WERI-Rb-1 (cell line): ENCODE measurements at places on chromosomes 12 and 14.

GRCh38 chr14:65815127-65815526 is 402.6 kb downstream of the FUT8 start:
- DNase-seq = no peak

DNA sequence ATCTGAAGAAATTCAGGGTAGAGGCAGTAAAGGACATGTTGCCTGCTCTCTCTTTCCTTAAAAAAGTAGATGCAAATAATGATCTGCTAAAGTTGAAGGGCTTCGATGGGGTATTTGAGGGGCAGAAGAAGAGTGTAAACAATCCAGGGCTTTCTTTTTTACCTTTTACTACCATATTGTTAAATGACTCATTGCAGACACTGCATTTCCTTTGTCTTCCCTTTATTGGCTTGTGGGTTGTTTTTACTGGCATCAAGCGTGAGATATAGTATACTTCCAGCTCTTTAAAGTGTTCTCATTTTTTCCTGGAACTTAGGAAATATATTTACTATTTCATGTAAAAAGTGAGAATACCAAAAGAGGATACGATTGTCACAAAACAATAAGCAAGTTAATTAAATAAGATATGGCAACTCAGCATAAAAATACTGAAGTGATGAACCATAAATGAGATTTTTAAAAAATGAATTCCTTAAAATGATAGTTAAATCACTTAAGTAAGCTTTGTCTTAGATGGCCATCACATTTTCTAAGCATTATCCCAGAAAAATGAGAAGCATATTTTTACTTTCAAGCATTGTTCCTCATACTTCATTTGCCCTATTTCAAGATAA is 72.3 kb upstream of the KRAS start:
- DNase-seq = no peak

DNA sequence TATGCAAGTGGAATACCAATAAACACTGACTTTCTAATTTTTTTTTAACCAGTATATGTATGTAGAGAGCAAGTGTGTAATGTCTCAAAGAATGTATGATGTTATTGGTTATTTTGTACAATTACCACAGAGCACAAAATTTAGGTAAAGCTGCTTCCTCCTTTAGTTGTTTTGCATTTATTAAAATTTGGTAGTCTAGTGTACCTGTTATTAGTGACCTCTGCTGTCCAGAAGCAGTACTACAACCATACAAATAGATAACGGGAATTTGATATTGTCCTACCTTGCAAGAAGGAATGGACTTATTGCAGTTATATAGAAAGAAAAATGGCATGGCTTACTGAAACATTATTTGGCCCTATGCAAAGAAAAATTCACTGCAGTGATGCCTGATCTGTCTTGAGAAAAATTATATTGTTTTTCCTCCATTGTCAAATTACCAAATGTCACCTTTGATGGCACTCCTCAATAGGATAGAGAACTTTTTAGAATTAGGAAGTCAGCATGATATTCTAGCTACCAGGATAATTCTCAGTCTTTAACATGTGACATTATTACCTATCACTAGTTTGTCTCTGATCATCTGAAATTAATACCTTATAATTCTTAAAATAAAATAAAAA is 153.9 kb upstream of the RMST start:
- no peak for DNase-seq

GRCh38 chr12:86613311-86613710 is 357.1 kb upstream of the MGAT4C start:
- no peak for DNase-seq

DNA sequence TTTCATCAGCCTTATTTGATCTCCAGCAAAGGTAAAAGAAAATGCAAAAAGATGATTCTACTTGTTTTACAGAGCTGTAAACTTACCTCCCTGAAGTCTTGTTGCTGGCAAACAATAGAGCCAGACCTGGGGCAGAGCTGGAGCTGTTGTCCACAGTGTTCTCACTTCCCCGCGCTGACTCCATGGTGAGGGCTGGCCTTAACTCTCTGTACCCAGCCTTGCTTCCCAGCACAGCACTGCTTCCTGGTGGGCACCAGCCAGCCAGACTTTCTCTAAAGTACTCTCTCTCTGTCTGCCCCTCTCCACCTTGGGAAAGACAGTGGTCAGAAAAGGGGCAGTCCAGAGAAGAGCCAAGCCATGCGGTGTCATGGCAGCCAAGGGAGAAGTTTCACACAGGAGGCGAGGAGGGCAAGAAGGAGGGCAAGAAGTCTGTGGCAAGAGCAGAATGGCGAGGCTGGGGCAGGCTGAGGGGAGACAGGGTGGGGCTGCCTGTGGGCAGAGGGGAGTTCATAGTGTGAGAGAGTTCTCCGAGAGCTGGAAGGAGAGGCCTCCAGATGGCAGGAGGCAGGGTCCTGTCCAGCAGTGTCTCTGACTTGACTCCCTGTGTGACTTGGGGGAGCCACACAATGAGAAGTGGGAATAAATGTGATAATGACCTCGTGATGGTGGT is 9.3 kb downstream of the EVL start:
- no peak for DNase-seq

- DNase-seq = peak; percentile 65
Observed at GRCh38 chr14:91258011-91258618, 13.6 kb upstream of the GPR68 start.

DNA sequence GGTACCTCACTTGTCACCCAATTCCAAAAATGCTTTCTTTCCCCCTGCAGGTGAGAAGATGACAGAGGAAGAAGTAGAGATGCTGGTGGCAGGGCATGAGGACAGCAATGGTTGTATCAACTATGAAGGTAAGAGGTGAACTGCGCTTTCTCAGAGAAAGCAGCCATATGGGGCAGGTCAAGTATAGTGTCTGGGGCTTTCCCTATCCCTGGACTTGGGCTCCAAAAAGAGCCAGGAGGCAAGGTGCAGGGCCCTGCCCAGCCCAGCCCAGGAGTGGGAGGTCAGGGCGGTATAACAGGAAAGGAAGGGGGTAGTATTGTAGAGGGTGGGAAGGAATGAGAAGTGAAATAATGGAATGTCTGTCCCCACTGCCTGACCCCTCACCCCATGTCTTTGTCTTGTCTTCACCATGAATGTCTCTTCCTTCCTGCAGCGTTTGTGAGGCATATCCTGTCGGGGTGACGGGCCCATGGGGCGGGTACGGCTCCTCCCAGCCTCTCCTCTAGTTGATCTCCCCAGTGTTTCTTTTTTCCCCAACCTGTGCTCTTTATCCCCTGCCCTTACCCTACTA is 2.1 kb downstream of the MYL6 start:
- no peak for DNase-seq

DNA sequence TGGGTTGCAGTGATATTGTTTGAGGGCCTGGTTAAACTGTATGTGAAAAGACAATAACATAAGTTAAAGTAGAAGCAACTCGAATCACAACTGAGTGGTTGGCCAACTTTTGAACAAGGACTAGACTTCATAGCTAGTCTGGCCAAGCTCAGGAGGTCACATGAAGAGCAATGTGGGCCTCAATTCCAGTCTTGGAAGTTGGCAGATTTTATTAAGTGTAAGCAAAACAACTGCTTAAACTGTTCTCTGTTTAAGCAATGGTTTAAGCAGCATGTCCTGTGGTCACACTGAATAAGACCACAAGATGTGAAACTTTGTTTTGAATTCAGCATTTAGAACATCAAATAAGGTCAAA is 100.4 kb downstream of the TMTC3 start:
- no peak for DNase-seq

DNA sequence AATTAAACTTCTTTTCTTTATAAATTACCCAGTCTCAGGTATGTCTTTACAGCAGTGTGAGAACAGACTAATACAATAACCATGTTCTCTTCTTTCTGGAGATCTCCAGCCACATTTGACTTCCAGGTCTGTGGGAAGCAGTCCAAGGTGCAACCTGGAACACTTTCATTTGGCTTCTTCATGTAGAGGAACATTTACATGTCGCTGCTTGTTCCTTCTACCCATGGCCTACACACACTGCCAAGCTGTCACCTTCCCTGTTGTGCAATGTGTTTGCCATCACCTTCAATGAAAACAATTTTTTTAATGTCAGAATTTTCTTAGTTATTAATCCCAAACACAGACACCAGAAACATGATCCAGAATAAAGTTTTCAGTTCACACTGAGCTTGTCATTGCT is 104.7 kb downstream of the PRKCH start:
- no peak for DNase-seq

- peak; percentile 65 for DNase-seq
Observed at GRCh38 chr12:31589598-31589903, 1.4 kb downstream of the DENND5B start.

GRCh38 chr12:112140728-112141127 is 15.4 kb downstream of the TRAFD1 start:
- no peak for DNase-seq

- DNase-seq = peak; percentile 38
Observed at GRCh38 chr12:1593174-1594005, 991 bp downstream of the FBXL14 start.

DNA sequence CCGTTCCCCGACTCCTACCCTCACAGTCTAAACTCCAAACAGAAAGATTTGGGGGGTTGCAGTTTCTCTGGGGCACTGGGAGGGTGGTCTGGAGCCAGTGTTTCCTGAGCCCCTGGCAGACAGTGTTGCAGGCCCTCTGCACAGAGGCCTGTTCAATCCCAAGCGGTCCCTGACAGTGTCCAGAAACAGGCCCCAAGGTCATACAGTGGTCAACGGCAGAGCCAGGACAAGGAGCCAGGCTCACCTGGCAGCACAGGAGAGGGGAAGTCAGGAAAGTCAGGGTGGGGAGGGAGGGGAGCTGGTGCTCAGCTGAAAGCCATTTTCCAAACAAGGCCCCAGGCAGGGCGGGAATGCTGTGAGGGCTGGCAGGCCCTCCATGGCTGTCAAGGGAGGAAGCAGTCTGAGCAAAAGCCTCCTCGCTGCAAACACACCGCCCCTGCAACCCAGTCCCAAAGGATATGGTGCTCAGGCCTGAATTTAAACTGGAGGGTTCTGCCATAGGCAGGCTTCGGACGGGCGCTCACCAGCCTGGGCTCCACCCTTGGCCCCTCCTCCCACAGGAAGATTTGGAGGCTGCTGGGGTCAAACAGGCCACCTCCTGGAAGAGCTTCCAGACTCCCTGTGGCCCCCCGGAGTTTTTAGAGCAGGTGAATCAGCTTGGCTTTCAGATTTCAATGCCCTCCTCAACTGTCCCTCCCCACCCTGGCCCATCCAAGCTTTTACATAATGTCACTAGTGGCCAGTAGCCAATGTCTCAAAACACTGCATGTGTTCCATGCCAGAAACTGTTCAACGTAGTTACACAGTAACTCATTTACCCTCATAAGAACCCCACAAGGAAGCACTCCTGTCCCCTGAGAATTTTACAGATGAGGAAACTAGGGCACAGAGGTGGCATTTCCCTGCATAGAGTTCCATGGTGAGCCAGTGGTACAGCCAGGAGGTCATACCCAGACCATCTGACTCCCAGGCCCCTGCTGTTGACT is 41.5 kb downstream of the CHGA start:
- DNase-seq = no peak

GRCh38 chr14:98136012-98136789 is 1135.8 kb downstream of the BCL11B start:
- DNase-seq = no peak

GRCh38 chr14:69244946-69245345 is 15.0 kb upstream of the GALNT16 start:
- no peak for DNase-seq

GRCh38 chr14:50333014-50333509 is 20.9 kb downstream of the DMAC2L start:
- DNase-seq = no peak

- peak; percentile 67 for DNase-seq
Observed at GRCh38 chr14:70152704-70153103, 36.0 kb downstream of the SLC8A3 start.

GRCh38 chr12:100565987-100566545 is 7.4 kb upstream of the GAS2L3 start:
- no peak for DNase-seq

DNA sequence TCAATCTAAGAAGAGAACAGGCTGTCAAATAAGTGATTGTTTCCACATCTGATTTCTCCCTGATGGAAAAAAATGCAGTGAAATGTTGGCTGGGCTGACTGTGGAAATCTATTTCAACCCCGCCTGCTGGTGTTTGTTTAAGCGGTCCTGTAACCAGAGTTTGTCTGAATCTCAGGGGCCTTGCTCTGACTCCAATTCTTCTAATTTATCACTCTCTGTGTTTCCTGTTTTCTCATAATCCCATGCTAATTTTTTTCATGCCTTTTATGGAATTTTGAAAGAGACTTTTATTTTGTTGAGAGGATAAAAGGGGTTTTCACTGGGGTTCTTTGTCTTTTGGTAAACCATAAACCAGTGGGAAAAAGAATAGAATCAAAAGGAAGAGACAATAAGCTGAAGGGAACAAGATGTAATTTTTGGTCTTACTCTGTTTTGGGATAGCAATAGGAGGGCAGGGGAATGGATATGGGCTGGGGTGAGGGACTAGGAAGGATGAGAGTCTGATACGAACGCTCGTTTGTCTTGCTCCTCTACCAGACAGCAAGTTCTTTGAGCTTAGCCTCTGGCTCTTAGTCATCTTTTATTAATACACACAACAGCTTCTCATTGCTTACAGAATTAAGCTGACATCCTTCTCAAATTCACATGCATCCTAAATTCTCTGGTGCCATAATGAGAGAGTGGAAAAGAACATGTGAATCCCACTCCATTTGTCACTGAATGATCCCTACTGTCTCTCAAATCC is 8.0 kb upstream of the MGP start:
- DNase-seq = no peak

- no peak for DNase-seq
Observed at GRCh38 chr12:97493731-97494130, 31.1 kb downstream of the RMST start.

- peak; percentile 66 for DNase-seq
Observed at GRCh38 chr12:8033153-8034044, 883 bp downstream of the FOXJ2 start.

- DNase-seq = peak; percentile 67
Observed at GRCh38 chr14:62655166-62655565, 390.1 kb downstream of the KCNH5 start.

- no peak for DNase-seq
Observed at GRCh38 chr14:79281244-79282152, 929.8 kb downstream of the DIO2 start.

DNA sequence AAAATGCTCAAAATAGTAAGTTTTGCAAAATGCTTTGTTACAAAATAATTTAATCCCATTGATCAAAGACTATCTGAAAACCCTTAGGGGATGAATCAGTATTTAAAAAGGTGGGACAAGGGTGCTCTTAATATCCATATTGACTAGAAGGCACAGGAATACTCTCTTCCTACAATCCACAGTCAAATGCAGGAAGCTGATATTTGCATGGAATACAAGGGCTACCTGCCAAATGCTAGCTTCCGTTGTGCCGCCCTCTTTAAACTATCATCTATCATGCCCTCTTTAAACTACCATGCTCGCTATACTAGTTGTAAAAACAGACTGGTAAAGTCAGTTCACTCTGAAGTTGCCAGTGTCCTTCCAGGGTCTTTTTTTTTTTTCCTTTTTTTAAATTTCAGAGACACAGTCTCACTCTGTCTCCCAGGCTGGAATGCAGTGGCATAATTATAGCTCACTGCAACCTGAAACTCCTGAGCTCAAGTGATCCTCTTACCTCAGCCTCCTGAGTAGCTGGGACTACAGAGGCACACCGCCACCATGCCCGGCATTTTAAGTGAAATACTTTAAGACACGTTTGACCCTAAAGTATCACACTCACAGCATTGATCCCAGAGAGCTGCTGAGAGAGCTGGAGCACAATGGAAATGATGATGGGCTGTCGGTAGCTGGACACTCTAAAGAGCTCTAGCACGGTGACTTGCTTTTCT is 6.7 kb downstream of the SLC2A3 start:
- no peak for DNase-seq
